ENCODE measurements at places on chromosomes 7 and 10.

GRCh38 chr10:740936-741431 is 51.5 kb upstream of the DIP2C start:
- no peak for DNase-seq

GRCh38 chr10:99427566-99428190 is 2.7 kb downstream of the GOT1 start:
- DNase-seq = no peak

DNA sequence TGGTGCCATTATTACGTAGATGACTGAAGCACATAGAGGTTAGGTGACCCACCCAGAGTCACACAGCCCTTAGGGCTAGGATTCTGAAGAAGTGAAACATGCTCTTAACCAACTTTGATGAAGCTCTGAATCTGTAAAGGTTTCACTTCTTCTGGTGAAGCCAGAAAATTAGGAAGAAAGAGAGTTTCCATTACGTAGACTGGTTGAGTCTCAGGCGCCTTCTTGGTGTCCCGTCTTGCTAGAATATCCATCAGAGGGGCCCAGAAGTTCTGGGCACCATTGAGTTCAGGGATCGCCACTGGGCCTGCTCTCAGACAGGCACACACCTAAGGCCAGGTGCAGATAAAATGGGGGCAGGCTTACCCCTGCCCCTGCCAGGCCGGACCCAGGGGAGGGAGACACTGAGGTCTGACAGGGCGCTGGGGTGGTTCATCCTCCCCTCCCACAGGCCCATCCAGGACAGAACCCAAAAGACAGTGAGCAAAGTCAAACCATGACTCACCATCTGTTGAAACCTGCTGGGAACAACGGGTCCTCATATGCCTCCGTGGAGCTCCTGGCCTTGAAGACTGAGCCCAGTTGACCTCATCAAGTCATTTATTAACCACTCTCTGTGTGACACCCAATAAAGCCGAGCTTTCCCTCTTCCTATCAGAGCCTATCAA is 33.2 kb downstream of the DRGX start:
- DNase-seq = no peak

GRCh38 chr7:30674420-30674819 is 7.8 kb downstream of the CRHR2 start:
- DNase-seq = no peak

GRCh38 chr10:65911151-65911835 is 1014.5 kb upstream of the LRRTM3 start:
- no peak for DNase-seq

DNA sequence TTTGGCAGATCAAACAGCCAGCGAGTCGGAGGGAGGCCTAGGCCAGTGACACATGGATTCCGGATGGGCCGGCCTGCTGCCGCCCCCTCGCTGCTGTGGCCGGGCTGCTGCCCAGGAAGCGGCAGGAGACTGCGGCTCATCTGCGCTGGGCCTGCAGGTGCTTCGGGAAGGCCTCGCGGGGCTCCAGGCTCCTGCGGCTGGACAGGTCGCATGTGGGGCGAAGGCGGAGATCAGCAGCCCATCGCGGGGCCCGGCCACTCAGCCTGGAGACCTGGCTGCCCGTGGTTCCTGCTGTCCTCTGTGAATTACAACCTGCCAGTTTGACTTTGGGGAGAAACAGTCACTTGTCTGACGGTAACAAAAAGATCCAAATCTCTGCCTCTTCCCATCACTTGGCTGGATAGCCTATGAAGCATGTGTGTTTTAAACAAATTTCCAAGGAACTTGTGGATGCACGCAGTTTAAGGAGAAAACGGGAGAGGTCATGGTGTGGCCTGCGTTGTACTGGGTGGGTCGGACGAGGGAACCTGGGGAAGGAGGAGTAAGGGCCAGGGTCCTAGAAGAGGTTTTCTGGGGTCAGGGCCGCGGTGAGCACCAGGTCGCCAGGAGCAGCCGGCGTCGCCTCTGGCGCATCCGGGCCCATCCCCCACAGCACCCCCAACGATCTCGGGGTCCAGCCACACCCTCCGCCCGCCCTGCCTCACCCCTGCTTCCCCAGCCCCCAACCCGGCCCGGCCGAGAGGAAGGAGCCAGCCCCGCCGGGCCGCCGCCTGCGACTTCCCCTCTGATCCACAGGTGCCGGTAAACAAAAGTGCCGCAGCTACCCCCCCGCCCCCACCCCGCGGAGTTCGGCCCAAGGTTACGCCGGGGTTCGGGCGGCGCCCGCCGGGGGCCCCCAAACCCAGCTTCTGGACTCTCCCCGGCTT is 1.6 kb downstream of the SPOCK2 start:
- DNase-seq = no peak

All from fibroblast of pulmonary artery (primary cell).